T-cell (primary cell): ENCODE measurements at places on chromosomes 6 and 20. TPM values are rescaled to one million over a fixed set of nuclear protein-coding genes. Genes with fewer than 3 reads are reported as not detected.

Gene SNX3
- total RNA-seq = 50.6 TPM

- no peaks in the 10 kb centered on the region for H3K4me1 ChIP-seq
- no peak for DNase-seq
- H3K36me3 ChIP-seq = no peaks in the 10 kb centered on the region
- H3K27ac ChIP-seq = no peak overlapping the region
- no peak overlapping the region for H3K4me3 ChIP-seq
- H3K27me3 ChIP-seq = no peaks in the 10 kb centered on the region
Measured at GRCh38 chr6:13512900-13513299, 25.5 kb upstream of the GFOD1 start.

Gene ENPP1
- total RNA-seq = 0.47 TPM

Gene DZANK1
- 4.0 TPM for total RNA-seq

DNA sequence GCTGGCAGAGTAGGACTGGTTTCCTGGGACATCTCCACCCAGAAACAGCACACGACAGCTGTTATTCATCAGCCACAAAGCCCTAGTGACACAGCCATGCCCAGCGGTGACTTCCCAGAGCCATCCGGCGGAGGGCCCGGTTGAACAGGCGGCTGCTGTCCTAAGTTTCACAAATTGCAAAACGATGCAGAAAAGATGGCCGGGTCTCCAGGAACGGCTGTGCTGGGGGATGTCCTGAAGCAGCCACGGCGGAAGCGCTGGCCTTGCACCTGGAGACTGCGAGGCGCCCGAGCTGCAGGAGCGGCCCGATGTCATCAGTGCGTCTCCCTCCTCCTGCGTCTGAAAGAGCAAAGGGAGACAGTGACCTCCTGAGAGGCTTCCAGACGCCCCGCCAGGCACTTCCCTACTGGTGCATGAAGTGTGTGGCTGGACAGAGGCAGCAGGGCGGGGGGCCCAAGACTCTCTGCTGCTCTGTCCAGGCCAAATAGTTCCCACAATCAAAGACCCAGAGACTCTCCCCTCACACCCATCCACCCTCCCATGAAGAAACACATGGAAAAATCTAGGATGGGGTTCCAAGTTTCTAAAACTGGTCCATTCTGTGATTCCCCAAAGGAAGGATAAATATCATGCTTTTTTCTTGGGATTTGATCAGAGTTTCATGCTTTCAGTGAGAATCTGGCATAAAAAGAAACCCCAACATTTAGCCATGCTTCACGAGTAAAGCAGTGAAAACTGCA lies 44.0 kb downstream of the SSR1 start:
- no peak for DNase-seq
- no peaks in the 10 kb centered on the region for H3K4me1 ChIP-seq
- H3K36me3 ChIP-seq = no peaks in the 10 kb centered on the region

GRCh38 chr6:34638834-34639736 lies 57.5 kb downstream of the ILRUN start:
- no peak overlapping the region for H3K4me3 ChIP-seq
- H3K36me3 ChIP-seq = peaks cover 7% of the 10 kb centered on the region
- no peak for DNase-seq
- no peaks in the 10 kb centered on the region for H3K27me3 ChIP-seq

GRCh38 chr20:57576617-57577550 lies 16.0 kb downstream of the PCK1 start:
- H3K27ac ChIP-seq = no peak overlapping the region
- H3K36me3 ChIP-seq = no peaks in the 10 kb centered on the region
- no peak for DNase-seq
- peaks cover 2% of the 10 kb centered on the region for H3K27me3 ChIP-seq
- no peak overlapping the region for H3K4me3 ChIP-seq

- H3K27me3 ChIP-seq = no peaks in the 10 kb centered on the region
- DNase-seq = no peak
- H3K4me3 ChIP-seq = no peak overlapping the region
- no peaks in the 10 kb centered on the region for H3K36me3 ChIP-seq
- H3K27ac ChIP-seq = no peak overlapping the region
Measured at GRCh38 chr20:1810926-1811620, 84.1 kb upstream of the SIRPA start.
